Dorsolateral prefrontal cortex (tissue), 122 donors: ENCODE measurements at places on chromosomes 3 and 15.

DNA sequence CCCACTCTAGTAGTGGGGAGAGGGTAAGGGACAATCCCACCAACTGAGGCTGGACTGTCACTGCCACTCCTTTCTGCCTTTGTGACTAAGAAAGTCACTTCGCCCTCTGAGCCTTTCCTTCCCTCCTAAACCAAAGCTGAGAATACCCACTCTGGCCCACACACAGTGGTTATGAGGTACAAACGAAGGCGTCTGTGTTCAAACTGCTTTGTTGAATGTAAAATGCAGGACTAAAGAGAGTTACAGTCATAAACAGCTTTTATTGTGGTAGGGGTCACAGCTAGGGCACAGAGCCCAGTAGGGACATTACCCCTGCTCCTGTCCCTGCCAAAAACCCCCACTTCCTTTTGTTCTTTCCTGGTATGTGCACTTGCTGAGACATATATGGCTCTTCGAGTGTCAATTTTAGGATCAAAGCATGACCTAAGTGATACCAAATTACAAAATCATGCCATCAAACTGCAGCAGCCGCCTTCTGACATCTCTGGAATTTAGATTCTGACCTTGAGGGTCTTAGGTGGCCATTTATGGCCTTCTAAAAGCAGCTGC is 45.1 kb downstream of the CTDSPL start:
- no peak for DNase-seq

GRCh38 chr15:67778968-67779548 is 46.3 kb upstream of the SKOR1 start:
- DNase-seq: no peak

GRCh38 chr3:145015253-145015652 is 1043.6 kb downstream of the DIPK2A start:
- DNase-seq: no peak

GRCh38 chr15:72176159-72176558 is 21.4 kb downstream of the GRAMD2A start:
- no peak for DNase-seq

GRCh38 chr3:43288366-43288765 is 2.0 kb downstream of the SNRK start:
- DNase-seq: no peak

DNA sequence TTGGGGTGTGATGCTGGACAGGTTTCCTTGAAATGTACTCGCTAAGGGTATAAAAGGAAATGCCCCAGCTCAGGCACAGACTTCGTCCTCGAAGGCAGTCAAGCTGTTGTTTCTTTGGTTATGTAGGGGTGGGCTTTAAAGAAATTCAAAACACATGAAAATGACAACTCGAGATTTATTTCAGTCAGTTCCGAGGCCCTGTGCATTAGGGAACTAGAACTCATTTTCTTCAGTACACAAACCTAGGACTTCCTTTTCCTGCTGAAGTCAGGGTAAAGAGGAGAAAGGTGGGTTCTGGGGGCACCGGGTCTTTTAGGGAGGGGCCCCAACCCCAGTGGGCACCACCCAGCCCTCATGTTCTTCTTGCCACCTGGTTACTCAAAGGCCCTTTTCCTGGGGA is 7.7 kb downstream of the CCR9 start:
- DNase-seq: no peak

DNA sequence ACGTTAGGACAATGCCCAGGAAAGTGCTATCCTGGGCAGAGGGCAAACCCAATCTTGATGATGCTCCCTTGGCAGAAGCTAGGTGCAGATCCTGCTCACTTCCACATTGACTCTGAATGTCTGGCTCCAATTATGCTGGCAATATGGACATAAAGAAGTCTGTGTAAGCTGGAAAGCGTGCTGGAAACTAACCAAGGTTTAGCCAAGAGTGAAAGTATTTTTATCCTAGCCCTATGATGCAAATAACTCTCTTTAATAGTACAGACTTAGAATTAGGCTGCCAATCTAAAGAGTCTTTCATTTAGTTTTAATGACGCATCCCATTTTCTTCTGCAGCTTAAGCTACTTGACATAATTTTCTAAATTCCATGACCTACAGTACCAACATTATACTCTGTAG is 571.8 kb downstream of the TUSC7 start:
- DNase-seq: no peak

- peak; percentile 30 for DNase-seq
Observed at GRCh38 chr15:62059816-62060112, 483 bp downstream of the VPS13C start.

- peak; percentile 19 for DNase-seq
Observed at GRCh38 chr3:125055331-125055912, 375 bp downstream of the HEG1 start.

DNA sequence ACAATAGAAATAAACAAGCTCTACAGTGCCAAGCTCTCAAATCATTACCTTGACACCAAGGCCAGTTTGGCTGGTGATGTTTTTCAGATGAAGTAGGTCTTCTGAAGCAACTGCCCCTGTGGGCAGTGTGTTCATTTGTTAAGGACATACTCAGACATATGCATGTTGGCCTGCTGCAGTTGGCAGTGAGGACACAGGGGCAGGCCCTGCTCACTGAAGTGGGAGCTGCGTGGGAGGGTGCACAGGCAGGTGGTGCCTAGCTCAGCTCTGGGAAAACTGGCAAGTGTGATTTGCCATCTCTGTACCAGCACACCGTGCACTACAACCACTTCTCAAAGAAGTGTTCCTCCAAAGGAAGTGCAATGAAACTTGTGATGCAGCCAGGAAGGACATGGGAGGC is 28.5 kb upstream of the SNRK start:
- no peak for DNase-seq
